ENCODE measurements at places on chromosomes 11 and 22.

DNA sequence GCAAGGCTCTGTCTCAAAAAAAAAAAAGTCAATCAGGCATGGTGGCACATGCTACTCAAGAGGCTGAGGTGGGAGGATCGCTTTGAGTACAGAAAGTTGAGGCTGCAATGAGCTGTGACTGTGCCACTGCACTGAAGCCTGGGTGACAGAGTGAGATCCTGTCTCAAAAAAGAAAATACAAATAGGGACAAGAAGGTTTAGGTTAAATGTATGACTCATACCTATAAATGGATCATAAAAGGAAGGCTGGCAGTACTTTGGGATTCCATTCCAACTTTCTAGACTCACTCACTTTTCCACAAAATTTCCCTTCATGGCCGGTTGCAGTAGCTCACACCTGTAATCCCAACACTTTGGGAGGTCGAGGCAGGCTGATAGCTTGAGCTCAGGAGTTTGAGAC lies 25.6 kb upstream of the OSBP start:
- peak; percentile 38 for DNase-seq

DNA sequence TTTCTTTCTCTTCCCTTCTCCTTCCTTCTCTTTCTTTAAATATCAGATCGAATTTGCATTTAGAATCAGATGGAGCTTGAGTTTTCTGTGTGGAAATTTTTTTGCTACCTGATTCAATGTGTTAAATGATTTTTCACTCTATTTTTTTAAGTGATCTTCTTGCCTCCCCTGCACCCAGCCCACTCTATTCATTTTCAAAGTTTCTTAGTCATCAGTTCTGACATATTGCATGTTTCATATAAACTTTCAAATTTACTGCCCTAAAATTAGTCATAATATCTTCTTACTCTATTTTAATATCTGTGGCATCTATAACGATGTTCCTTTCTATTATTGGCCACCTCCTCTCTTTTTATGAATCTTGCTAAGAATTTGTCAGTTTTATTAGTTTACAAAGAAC lies 69.1 kb downstream of the MTNR1B start:
- DNase-seq, result no peak

GRCh38 chr22:42294034-42294985 lies 23.9 kb upstream of the TCF20 start:
- DNase-seq, result peak; percentile 78

DNA sequence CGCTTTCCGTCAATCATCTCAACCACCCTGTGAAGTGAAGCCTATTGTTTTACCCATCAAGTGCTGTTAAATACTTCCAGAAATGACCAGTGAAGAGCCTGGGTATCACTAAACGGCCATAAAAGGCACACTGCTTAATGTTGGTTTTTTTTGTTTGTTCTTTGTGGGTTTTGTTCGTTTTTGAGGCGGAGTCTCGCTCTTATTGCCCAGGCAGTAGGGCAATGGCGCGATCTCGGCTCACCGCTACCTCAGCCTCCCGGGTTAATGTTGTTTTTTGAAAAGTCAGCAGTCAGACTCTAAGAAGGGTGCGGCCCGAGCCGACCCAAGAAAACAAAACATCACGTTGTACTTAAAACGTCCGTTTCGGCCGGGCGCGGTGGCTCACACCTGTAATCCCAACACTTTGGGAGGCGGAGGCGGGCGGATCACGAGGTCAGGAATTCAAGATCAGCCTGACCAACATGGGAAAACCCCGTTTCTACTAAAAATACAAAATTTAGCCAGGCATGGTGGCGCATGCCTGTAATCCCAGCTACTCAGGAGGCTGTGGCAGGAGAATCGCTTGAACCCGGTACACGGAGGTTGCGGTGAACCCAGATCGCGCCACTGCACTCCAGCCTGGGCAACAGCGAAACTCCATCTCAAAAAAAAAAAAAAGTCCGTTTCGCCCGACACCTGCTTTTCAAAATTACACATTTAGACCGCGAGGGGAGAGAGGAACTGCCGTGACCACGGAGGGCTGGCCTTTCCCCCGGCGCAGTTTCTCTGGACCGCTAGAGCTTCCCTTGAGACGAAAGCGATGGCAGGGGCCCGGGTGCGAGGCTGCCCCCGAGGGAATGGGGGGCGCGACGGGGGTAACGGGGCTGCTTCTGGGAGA lies 714 bp downstream of the CD59 start:
- DNase-seq, result peak; percentile 49

DNA sequence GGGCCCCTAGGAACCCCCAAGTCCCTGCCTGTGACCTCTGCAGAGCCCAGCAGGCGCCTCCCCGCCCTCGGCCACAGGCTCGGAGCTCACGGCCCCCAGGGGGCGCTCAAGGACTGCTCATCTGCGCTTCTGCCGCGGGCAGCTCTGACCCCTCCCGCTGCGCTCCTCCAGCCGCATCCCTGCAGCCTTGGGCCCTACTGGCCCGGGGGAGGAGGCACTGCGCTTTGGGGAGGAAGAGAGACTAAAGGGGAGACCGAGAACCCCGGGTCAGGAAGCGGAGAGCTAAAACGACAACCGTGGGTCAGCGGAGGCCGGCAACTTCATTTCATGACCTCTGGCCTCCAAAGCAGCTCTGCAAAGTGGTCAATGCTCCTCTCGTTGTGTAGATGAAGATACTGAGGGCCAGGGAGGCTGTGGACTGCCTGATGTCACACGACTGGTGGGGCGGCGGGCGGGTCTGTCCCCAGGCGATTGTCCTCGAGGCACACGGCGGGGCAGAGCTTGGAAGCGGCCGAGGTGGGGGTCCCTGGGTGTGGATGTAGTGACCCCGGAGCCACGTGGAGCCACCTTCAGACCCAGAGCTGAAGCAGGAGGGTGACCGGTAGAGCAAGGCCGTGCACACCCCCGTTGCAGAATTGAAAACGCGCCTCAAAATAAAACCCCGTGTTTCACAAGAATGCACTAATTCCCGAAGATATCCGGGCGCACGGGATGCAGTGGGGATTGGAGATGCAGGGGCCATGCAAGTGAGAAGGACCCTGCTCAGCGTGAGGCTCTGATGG lies 2.7 kb upstream of the KRTAP5-6 start:
- peak; percentile 92 for DNase-seq

DNA sequence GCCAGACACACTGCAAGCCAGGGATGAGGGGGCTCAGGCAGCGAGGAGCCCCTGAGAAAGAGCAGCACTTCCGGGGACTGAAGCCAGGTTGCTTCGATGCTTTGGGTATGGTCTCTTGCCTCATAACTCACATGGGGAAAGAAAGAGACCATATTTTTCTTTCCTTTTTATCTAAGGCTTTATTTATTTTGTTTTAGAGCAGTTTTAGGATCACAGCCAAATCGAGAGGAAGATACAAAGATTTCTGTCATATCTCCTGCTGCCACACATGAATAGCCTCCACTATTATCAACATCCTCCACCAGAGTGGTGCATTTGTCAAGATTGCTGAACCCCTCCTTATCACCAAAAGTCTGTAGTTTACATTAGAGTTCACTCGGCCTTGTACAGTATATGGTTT lies 24.3 kb upstream of the ADSL start:
- no peak for DNase-seq

- DNase-seq, result no peak
These were observed 17.7 kb upstream of the RASSF10 start for GRCh38 chr11:12991426-12991825.

DNA sequence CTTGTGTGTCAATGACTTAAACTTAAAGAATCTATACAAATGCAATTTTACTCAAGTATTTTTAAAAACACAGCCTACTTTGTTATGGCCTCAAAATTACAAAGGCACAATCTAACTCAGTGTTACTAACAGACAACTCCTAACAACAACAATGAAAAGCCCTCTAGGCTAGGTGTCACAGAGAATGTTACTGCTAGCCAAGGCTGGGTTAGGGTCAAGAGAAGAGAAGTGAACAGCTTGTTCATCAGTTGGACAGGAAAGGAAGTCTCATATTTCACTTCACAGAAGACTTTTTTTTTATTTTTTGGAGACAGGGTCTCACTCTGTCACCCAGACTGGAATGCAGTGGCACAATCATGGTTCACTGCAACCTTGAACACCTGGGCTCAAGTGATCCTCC lies 26.0 kb downstream of the CLDN25 start:
- no peak for DNase-seq

GRCh38 chr22:41308054-41308453 lies 6.7 kb downstream of the ZC3H7B start:
- DNase-seq, result peak; percentile 34

DNA sequence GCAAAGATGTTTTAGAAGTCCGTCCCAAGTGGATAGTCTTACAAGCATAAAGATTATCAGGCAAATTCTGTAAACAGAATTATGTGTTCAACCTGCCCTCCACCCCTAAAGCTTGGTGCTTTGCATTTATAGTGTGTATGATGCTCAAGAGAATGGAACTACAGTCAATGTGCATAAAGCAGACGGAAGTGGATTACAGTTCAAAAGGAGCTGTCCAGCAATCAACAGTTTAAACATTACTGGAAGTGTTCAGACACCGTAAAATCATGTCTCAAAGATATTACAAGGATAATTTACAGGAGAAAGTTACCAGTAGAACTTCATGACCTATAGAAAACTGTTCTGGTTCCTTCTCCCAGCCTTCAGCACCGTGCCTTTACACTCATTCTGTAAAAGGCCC lies 1.0 kb downstream of the RIC3 start:
- DNase-seq, result no peak

- peak; percentile 60 for DNase-seq
These were observed 7.1 kb upstream of the FLI1 start for GRCh38 chr11:128686745-128687177.

DNA sequence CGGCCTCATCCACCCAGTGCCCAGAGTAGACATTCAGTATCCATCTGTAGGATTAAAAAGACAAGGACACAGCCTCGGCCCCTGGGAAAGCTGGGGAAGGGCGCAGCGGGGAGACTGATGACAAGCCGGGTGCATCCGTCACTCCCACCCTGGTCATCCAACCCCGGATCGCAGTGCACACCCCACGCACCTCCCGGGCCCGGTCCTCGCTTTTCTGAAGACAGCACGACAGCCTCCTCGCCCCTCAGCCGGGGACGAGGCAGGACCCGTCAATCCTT lies 1.1 kb downstream of the FCHSD2 start:
- DNase-seq, result peak; percentile 46

DNA sequence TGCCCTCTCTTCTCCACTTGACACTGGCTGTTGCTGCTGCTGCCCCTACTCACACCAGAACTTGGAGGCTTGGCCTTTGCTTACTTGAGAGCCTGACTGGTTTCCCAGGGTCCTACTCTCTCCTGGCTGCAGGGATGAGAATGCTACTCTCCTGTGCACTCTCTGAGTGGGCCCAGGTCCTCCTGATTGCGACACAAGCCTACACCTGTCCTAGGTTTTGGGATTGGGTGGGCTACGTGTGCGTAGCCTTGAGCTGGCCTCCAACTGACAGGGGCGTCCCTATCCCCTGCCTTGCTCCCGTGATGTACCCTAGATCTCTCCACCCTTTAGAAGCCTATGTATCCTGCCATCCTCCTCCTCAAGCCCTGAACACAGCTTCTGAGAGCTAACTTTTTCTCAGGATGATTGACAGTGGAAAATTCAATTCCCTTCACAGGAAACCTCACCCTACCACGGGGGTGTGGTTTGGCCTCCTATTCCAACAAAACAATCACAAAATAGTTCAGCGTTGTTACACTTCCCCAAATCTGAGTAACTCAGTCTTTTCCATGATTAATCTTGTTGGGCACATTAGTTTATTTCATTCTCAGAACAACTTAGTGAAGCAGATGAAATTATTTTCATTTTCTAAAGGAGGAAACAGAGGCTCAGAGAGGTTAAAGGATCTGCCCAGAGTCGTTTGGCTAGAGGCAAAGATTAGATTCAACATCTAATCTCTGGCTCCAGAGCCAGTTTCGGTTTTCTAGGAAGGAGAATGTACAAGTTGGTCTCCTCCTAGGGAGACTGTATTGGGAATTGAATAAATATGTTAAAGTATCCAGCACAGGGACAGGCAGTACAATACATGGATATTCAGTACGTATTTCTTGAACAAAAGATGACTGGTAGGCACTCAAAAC lies 17.6 kb upstream of the AMOTL1 start:
- no peak for DNase-seq

DNA sequence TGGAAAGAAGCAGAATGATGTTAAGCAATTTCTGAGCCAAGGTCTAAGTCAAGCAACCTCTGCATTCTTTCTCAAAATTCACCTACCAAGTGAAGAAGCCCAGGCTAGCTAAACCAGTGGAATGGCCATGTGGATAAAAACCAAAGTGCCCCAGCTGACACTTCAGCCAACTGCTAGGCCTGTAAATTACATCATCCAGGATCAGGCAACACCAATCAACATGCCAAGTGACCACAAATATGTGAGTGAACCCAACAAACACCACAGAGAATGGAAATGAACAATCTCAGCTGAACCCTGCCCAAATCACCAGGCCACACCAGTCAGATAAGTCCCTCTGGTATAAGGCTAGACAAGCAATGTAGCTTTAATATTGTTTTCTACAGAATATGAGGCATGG lies 25.1 kb upstream of the FJX1 start:
- peak; percentile 87 for DNase-seq

GRCh38 chr11:131095511-131096185 lies 179.4 kb upstream of the SNX19 start:
- DNase-seq, result no peak

DNA sequence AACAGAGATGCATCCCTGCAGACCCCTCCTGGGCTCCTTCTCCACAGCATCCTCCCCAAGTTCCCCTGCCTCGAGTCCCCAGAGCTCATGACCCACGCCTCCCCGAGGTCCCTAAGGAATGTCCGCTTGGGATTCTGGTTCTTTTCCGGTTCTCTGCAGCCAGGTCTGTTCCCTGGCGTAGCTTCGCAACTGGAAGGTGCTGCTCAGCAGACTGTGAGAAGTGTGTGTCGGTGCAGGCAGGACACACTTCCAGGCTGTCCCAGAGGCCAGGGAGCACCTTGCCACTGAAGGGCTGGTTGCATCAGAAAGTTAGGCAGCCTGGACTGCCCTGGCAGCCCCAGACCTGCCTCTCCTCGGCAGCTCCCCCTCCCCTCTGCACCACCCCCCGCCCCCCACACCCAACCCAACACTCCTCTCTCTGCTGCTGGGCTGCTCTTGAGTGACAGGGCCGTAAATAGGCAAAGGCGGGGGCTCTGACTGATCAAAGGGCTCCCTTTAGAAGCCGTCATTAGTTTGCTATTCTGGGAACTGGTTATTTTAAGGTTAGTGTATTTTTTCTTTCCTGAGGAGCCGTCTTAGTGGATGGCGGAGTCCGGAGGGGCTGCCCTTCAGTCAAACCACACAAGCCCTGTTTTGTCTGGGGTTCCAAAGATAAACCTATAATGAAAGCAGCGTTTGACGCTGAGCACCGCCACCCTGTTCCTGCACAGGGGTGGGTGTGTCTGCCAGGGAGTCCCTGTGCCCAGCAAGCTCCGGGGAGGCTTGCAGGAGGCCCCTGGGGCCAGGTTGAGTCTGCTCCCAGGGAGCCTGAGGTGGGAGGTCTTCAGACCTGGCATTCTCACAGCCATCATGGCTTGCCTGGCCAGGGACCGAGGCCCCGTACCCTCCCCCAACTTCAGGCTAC lies 88.6 kb upstream of the KCNQ1OT1 start:
- DNase-seq, result no peak

DNA sequence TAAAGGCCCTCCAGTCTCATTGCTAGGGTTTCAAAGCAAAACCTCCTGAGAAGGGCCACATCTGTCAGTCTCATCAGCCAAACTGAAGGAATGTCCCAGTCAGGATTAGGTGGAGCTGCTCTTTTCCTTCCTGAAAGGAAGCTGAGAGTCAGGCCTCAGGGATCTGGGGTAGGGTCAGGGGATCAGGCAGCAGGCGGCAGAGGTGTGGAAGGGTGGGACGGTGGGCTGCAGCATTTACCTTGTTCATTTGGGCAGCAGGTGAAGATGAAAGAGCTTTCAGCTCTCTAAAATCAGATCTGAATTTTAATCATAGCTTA lies 17.8 kb downstream of the CD82 start:
- DNase-seq, result no peak

GRCh38 chr22:35576671-35577070 lies 36.0 kb downstream of the RASD2 start:
- no peak for DNase-seq

Data from foreskin fibroblast (primary cell).